ENCODE measurements at places on chromosomes 4 and X. TPM values are rescaled to one million over a fixed set of nuclear protein-coding genes. Genes with fewer than 3 reads are reported as not detected.

The PDLIM3 gene
- 0.16 TPM for total RNA-seq

The RTL3 gene
- 0.15 TPM for total RNA-seq

The PNMA6E gene
- not detected for total RNA-seq

The EFHC2 gene
- total RNA-seq: 0.24 TPM

The PGAM4 gene
- total RNA-seq: 0.40 TPM

The MSMO1 gene
- 19.5 TPM for total RNA-seq

The BMP2K gene
- total RNA-seq: 12.1 TPM

The MAGEA9B gene
- total RNA-seq: not detected

The SPANXA2 gene
- not detected for total RNA-seq

The VCX3B gene
- not detected for total RNA-seq

The NWD2 gene
- not detected for total RNA-seq

The TMPRSS11D gene
- not detected for total RNA-seq

The H2BW1 gene
- total RNA-seq: not detected

The IL13RA1 gene
- total RNA-seq: 68.4 TPM

The GTPBP6 gene
- 50.8 TPM for total RNA-seq

The CT45A2 gene
- not detected for total RNA-seq

The ZNF157 gene
- total RNA-seq: 0.03 TPM

The PDE5A gene
- 0.62 TPM for total RNA-seq

The CLDN2 gene
- total RNA-seq: 5.7 TPM

The GAGE1 gene
- not detected for total RNA-seq

The CCSER1 gene
- not detected for total RNA-seq

The PAGE2 gene
- not detected for total RNA-seq

The PPEF1 gene
- 1.8 TPM for total RNA-seq

The LONRF3 gene
- total RNA-seq: 2.8 TPM

The NXF2 gene
- not detected for total RNA-seq

The SPANXD gene
- total RNA-seq: not detected

The FRMD7 gene
- total RNA-seq: not detected

The TAF7L gene
- total RNA-seq: 0.08 TPM

The TTC29 gene
- not detected for total RNA-seq

The LAMTOR3 gene
- total RNA-seq: 27.4 TPM

The EGF gene
- 0.41 TPM for total RNA-seq

The TASL gene
- not detected for total RNA-seq

The DIPK2B gene
- total RNA-seq: not detected

The EPGN gene
- not detected for total RNA-seq

The RPA4 gene
- 0.24 TPM for total RNA-seq

The LRIT3 gene
- total RNA-seq: 0.02 TPM

The TMEM47 gene
- total RNA-seq: 1.5 TPM

The HOPX gene
- total RNA-seq: not detected

The TBC1D19 gene
- total RNA-seq: 4.7 TPM

The PABPC1L2A gene
- not detected for total RNA-seq

The DNAAF6 gene
- total RNA-seq: not detected

The HEPH gene
- total RNA-seq: not detected

All from A549 treated with AZD2906 at 1 μM for 4 hours (cell line).